H4 (cell line): ENCODE measurements at places on chromosomes 6 and 20. TPM values are rescaled to one million over a fixed set of nuclear protein-coding genes. Genes with fewer than 3 reads are reported as not detected.

PNPLA1 gene
- not detected in 2 replicates for total RNA-seq

LHFPL5 gene
- not detected in 2 replicates for total RNA-seq

WFDC10B gene
- not detected in 2 replicates for total RNA-seq

EMILIN3 gene
- total RNA-seq, result not detected in 2 replicates

RNF144B gene
- total RNA-seq, result 0.27 and 0.31 TPM in 2 replicates

LAMP5 gene
- total RNA-seq, result not detected in 2 replicates

DNA sequence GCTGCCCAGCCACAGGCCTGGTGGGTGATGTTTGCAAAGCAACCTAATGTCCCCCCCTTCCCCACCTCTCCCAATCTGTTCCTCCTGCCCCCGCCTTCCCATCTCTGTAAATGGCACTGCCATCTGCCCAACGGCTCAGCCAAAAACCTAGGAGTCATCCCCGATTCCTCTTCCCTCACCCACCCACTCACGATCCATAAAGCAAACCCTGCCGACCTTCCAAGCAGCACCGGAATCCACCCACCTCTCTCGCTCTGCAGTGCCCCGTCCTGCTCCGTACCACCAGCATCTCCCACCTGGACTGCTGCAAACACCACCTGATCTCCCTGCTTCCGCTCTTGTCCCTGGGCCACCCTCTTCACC, 37.6 kb downstream of the SULF2 start:
- DNase-seq, result no peak

GRCh38 chr6:119880840-119881239, 531.3 kb upstream of the MAN1A1 start:
- no peak for DNase-seq

DNA sequence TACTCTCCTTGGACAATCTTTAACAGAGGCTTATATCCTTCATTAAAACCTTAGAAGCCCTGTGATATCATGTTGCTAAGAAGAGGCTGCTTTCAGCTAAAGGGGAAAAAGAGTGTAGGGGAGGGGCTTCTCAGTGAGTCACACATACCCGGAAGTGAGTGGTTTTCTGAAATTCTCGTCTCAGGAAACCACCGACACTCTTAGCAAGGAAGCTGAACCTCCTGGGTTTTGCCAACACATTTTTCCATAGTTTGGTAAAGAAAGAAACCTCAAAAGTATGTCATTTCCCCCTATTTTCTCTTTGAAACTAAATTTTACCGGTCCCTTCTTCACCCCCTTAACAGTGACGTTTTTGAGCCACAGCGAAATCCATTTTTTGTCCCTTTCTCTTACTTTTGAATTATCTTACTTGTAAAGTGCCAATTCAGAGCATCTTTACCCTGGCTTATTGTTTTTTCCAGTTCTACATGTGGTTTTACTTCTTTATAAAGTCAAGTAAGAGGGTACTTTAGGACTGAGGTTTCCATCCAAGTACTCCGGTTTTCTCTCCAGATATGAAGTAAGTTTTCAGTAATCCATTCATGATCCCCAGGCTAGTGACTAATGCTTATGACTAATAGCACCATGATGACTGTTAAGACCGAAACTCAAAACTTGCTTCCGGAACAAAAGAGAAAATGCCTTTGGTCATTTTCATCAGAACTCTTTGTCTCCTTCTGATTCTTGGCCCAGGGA, 219.3 kb downstream of the ARHGAP18 start:
- DNase-seq, result peak; percentile 89

GRCh38 chr6:36493319-36493718, 50.5 kb downstream of the KCTD20 start:
- no peak for DNase-seq

DNA sequence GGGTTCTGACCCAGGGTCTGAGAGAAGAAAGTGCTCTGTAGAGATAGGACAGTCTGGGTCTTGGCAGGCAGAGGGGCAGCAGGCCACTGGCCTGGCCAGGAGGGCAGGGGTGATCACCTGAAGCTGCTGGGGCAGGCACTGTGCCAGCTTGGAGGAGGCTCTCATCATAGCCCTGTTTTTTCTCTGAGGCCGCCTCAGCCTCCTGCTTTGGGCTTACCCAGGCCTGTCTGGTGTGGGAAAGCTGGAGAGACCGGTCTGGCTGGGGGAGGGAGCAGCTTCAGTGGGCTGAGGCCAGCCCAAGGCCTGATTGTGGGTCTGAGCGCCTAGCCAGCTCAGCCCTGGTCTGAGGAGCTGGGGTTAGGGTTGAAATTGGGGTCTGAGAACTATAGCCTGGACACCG, 3.9 kb downstream of the LPIN3 start:
- DNase-seq, result no peak

DNA sequence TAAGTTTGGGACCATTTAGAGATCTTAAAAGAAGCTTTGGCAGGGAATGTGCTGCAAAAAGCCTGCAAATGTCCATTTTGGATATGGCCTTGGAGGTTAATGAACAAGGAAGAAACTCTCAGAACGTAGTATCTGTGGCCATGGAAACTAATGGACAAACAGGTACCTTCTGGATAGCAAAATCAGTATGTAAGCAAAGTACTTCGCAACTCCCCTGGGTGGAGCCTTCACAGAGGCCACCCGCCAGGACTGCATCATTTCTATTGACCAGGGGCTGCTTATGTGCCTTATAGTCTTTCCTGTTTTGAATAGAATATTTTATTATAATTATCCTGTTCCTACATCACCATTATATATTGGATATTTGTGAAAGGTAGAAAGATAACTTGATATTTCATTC, 510.8 kb upstream of the SYNCRIP start:
- DNase-seq, result no peak

GRCh38 chr6:158337332-158337731, 25.1 kb downstream of the TULP4 start:
- DNase-seq, result no peak

GRCh38 chr6:86789779-86790411, 147.4 kb upstream of the HTR1E start:
- no peak for DNase-seq

- DNase-seq, result peak; percentile 3
Measured at GRCh38 chr20:4084721-4085120, 69.4 kb upstream of the RNF24 start.

DNA sequence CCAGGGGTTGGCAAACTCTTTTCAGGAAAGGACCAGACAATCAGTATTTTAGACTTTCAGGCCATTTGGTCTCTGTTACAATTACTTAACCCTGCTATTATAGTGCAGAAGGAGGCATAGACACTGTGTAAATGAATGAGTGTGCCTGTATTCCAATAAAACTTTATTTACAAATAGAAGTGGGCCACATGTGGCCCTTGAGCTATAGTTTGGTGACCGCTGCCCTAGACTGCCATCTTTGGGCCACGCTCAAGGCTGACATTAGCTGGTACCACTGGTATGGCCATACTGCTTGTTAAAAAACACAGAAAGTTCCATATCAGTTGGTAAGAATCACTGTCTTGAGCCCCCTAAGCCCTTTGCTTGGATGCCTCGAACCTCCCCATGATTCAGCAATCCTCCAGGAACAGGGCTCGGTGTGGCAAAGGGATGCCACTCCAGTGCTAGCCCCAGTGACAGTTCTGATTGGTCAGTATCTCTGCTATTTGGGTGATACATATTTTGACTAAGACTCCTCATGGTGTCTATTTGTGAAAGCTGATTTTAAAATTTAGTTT, 23.3 kb upstream of the SNRNP48 start:
- no peak for DNase-seq

DNA sequence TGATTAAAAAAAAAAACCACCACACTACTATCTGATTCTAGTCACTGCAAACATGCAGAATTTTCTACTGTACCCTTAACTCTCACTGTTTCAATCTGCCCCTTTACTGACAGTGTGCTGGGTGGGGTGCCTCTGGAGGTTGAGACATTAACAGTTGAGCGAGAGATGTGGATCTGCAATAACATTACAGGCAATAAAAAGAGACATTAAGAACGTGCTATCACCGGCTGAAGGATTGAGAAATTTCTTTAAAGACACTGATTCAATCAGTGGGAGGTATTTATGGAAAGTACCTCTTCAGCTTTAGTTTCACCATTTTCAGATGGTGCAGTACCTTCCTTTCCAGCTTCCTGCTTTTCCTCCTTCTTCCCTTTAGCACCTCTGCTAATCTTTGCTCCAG, 32.5 kb downstream of the HMGN3 start:
- DNase-seq, result no peak

DNA sequence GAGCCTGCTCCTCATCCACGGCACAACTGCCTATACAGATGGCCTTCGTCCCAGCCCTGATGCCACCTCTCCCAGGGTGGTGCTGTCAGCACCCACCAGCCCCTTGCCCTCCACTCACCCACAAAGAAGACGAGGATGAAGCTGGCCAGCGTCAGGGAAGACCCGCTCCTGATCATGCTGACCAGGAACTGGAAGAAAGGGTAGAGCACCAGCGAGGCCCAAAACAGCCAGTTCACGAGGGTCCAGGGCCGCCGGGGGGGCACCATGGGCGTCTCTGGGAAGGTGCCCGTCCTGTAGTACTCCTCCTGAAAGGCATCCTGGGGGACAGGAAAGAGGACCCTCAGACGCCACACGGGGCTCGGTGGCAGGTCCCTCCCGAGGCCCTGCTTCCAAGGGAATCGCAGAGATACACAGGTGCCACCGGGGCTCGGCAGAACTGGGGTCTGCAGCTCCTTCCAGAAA, 134.5 kb downstream of the AGPAT4 start:
- DNase-seq, result no peak

DNA sequence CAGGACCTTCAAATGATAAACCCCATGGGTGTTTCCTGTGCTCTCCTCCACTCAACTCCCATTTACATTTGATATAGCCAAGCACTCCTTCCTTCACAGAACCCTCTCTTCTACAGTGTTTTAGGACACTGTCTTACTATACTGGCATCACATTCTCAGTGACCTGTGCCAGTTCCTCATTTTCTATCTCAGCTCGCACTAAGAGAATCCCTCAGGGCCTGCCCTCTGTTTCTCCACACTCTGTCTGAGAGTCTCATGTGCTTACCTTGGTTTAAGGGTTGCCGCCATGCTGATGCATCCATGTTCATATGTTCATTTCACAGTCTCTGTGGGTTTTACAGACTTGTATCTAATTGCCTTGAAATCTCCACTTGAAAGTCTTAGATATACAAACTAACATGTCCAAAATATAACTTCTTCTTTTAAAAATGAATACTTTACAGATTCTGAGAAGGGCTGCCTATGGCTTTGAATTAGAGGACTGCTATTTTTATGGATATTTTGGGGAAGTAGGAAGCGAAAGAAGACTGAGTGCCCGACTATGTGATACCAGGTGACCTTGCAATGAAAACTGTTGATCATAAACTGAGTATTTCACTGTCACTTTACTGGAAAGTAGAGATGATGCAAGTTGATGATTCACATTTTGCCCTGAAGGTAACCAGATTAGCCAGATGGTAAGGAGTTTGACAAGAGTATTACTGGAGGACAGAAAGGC, 153.1 kb upstream of the SIM1 start:
- no peak for DNase-seq

- no peak for DNase-seq
Measured at GRCh38 chr20:23132293-23132929, 46.3 kb upstream of the CD93 start.

DNA sequence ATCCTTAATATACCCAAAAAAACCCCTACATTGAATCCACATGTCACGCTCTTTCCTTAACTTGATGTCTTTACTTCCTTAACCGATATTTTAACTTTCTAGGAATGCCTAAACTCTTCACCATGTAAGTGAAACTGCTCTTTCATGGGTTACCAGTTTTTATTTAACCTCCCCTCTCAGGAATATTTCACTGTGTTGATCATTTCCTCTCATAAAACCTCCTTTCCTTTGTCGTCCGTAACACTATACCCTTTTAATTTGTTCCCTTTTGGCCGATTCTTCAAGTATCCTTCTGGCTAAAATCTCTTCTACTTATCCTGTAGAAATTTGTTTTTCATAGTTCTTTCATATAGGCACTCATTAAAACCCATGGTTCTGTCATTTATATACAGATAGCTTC, 24.6 kb downstream of the SYCP2 start:
- no peak for DNase-seq

GRCh38 chr20:52983726-52984450, 11.7 kb downstream of the TSHZ2 start:
- no peak for DNase-seq

DNA sequence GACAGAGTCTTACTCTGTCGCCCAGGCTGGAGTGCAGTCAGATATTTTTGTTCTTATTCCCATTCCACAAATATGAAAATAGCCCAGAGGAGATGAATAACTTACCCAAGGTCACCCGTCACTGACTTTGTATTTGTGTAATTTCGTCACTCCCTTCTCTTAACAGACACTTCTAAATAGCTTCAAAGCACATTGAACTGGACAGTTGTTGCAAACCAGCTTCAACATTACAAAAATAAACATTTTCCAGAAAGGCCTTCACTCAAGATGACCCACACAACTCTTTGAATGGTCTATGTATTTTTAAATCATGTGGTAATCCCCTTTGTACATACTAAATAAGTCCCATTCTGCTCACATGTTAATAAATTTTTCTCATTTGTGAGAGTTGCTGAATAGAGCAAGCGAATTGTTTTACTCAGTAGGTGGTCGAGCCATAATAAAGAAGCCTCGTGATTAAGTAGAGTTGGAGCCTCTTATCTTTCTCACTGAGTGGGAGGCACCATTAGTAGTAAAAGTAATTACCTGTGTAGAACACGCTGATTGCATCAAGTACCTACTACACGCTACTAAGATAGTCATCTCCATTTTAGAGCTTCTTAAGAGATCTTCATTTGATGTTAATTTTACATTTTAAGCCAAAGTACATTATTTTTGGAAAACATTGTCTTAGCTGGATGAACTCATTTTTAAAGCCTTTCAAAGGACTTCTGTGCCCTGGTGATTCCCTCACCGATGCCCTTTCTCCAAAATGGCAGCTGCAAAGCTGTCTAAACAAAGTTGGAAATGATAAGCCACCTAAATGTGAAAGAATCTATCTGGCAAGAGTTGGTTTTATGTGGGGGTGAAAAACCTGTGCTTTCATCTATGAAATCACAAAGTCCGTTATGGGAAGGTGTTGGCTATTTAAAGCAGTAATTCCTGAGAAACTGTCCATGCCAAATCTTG, 110.0 kb downstream of the TSHZ2 start:
- peak; percentile 6 for DNase-seq
